Fibroblast of lung (primary cell): ENCODE measurements at places on chromosomes 12 and 14. TPM values are rescaled to one million over a fixed set of nuclear protein-coding genes. Genes with fewer than 3 reads are reported as not detected.
A peak's percentile ranks its signal among the peaks of the same experiment; 100 is the strongest.

- H3K27me3 ChIP-seq: no peaks in the 10 kb centered on the region
- peaks cover 12% of the 10 kb centered on the region for H3K4me1 ChIP-seq
- H3K27ac ChIP-seq: peak overlapping the region; percentile 73
- peak; percentile 11 for DNase-seq
- peak overlapping the region; percentile 57 for H3K4me3 ChIP-seq
- no peaks in the 10 kb centered on the region for H3K36me3 ChIP-seq
Measured at GRCh38 chr12:3752096-3752709, 706 bp downstream of the CRACR2A start.

DNA sequence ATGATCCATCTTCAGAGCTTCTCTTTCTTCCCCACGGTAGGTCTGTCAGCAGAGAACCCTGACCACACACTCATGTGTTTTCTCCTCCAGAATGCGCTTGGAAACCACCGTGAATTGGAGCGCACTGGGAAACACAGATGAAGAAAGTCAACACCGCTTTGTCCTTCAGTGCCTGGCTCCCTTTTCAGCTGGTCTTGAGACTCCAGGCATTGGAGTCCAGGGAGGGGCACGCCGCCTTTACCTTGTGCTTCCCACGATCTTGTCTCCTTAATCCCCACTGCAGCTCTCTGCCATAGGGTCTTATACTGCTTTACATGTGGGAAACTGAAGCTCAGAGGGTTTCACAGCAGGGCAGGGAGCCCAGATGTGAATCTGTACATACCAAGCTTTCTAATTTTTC lies 1.1 kb downstream of the FAM90A1 start:
- H3K4me1 ChIP-seq: no peaks in the 10 kb centered on the region
- DNase-seq: no peak
- no peaks in the 10 kb centered on the region for H3K27me3 ChIP-seq
- H3K36me3 ChIP-seq: no peaks in the 10 kb centered on the region
- H3K4me3 ChIP-seq: no peak overlapping the region

ERBB3 gene
- total RNA-seq: 0.66 and 1.3 TPM in 2 replicates

DNA sequence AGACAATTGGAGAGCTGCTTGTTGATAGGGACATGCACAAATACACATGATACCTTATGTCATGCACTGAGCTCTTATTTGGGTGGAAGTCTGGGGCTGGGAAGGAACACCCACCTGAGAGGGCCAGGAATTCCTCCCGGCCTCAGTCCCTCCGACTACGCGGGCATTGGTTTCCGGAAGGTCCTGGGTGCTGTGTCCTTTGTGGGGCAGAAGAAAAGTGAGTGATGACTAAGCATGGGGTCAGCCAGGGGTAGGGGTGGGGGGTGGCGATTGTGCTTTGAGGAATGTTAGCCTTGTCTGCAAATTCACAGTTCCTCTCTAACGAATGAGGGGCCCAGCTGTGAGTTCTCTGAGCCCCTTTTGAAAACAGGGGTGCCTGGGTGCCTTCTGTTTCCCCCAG lies 798 bp downstream of the CELA1 start:
- H3K27me3 ChIP-seq: no peaks in the 10 kb centered on the region
- DNase-seq: peak; percentile 79
- H3K27ac ChIP-seq: no peak overlapping the region
- no peak overlapping the region for H3K4me3 ChIP-seq
- H3K36me3 ChIP-seq: no peaks in the 10 kb centered on the region
